Pulmonary artery endothelial cell (primary cell): ENCODE measurements at places on chromosomes 3 and 15. TPM values are rescaled to one million over a fixed set of nuclear protein-coding genes. Genes with fewer than 3 reads are reported as not detected.

The PLCB2 gene
- 0.56 and 7.1 TPM in 2 replicates for total RNA-seq

The CYP1A2 gene
- not detected in 2 replicates for total RNA-seq

The INSYN1 gene
- total RNA-seq: 0.11 and 0.26 TPM in 2 replicates

The ZNF385D gene
- 0.79 and 1.2 TPM in 2 replicates for total RNA-seq

The RTP4 gene
- total RNA-seq: 0.46 and 0.99 TPM in 2 replicates

The ITGA11 gene
- total RNA-seq: 0.20 and 0.39 TPM in 2 replicates

The CFAP44 gene
- 1.6 and 2.6 TPM in 2 replicates for total RNA-seq

The FHIT gene
- 1.1 and 1.3 TPM in 2 replicates for total RNA-seq

The ITPKA gene
- total RNA-seq: 0.46 and 2.8 TPM in 2 replicates

The RLBP1 gene
- total RNA-seq: not detected in 2 replicates

The PSTPIP1 gene
- 1.0 and 3.2 TPM in 2 replicates for total RNA-seq

The MESP1 gene
- total RNA-seq: 0.46 TPM in 2 replicates

The CCR2 gene
- total RNA-seq: not detected in 2 replicates
